MCF 10A (cell line): ENCODE measurements at places on chromosomes 3 and 15.

DNA sequence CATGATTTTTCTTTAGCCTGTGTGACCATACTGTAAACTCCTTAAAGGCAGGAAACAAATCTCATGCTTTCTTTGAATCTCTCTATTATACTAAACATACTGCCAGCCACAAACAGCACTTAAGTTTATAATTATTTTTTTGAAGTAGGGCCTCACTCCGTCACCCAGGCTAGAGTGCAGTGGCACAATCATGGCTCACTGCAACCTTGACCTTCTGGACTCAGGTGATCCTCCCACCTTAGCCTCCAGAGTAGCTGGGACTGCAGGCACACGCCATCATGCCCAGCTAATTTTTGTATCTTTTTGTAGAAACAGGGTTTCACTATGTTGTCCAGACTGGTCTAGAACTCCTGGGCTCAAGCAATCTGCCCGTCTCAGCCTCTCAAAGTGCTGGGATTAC lies 14.5 kb upstream of the SLITRK3 start:
- no peak for DNase-seq

GRCh38 chr15:58307313-58307961 lies 124.4 kb upstream of the LIPC start:
- peak; percentile 34 for DNase-seq

DNA sequence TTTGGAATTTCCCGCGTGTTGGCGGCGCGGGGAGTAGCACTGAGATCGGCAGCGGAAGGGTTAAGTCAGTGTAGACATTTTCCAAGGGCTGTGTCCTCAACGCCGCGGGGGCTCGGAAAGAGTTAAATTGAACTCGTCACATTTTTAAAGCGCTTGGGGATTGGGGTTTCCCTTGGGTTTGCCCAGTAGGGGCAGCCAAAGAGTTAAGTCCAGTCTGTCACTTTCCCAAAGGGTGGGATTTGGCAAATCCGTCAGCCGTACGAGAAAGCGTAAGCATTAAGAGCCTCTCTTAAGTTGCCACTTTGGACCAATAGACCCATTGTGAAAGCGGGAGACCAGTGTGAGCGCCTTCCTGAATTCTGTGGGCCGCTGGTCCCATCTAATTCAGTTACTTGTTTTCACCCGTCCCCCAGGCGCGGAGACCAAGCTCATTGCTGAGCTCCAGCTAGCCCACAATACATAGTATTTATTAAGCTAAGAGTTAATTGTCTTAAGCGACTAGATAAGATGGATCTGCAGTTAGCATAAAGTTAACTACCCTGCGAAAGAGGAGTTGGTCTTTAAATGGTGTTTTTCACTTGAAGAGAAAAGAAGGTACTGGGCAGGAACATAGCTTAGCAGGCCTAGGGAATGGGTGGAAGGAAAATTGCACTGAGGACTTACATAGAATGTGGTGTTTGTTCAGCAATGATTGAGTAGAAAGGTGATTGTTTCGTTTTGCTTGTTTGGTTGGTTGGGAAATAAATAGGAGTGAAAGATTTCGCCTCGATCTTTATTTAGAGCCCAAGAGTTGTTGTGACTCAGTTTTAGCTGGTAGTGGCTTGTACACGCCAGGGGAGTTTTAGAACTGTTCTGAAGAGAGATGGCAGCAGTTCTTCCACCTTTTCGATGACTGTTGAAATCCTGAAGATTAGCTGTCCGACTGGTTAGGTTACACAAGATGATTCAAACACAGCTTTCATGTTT lies 932 bp downstream of the ARL8B start:
- DNase-seq = peak; percentile 50

- peak; percentile 45 for DNase-seq
Observed at GRCh38 chr15:78880242-78880533, 7.5 kb downstream of the MORF4L1 start.

DNA sequence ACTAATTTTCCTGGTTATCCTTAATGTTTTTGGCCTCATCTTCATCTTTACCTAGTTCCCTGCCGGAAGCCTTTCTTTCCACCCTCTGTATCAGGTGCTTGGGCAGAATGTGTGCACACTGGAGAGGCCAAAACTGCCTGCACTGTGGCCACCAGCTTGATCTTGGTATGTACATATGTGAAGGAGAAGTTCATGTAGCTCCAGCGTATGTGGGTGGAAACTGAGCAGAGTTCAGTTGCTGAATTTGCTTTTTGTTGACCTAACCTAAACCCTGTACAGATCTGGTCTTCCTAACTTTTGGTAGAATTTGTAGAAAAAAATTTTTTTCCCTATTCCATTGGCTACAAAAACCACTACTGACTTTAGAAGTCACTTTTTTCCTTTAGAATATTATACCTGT lies 65.9 kb upstream of the IGSF10 start:
- DNase-seq = no peak

DNA sequence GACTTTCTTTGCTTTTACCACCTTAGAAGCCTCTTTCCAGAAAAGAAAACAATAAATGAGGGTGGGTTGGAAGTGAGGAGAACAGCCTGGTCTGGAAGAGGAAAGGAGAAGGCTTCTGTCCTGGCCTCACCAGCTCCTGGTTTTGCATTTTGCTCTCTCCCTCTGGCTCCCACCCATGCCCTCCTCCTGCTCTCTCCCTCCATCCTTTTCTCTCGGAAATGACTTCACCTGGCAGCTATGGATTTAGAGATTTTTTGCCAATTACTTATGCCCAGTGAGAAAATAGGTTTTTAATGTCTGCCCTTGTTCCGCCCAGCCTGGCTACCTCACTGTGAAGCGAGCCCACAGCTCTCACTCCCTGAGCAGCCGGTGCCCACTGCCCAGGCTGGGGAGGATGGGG lies 77.9 kb upstream of the NTRK3 start:
- DNase-seq = no peak

DNA sequence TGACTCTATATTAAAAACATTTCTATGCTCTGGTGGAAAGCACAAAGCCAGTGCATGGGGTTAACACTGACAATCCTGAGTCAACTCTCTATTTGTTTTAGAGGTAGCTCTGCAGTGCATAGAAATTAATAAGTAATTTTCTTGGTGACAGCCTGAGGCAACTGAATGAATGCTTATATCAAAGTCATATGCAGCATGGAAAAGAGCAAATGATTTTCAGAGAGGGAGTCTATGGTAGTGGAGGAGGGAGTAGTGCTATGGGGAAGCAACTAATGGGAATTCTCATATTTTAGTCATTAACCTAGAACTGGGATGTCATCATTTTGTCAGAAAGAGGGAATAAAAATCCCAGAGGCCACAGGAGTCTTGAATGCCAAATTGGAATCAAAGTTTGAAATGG lies 99.1 kb downstream of the CLSTN2 start:
- DNase-seq = no peak

GRCh38 chr15:94596707-94597106 lies 365.3 kb downstream of the MCTP2 start:
- no peak for DNase-seq

DNA sequence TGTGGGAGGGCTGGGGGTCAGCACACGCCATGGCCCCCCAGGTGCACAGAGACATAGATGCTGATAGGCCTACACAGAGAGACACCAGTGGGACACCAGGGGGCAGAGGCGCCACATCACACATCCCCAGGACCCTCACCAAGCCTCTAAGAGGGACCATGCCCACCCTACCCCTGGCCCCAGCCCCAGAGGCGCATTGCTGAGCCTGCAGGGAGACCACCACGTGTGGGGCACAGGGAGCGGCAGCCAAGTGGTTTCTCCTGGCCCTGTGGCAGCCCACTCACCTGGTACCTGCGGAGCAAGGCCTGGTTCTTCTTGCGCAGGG lies 1.2 kb downstream of the CCDC9B start:
- DNase-seq = peak; percentile 22

DNA sequence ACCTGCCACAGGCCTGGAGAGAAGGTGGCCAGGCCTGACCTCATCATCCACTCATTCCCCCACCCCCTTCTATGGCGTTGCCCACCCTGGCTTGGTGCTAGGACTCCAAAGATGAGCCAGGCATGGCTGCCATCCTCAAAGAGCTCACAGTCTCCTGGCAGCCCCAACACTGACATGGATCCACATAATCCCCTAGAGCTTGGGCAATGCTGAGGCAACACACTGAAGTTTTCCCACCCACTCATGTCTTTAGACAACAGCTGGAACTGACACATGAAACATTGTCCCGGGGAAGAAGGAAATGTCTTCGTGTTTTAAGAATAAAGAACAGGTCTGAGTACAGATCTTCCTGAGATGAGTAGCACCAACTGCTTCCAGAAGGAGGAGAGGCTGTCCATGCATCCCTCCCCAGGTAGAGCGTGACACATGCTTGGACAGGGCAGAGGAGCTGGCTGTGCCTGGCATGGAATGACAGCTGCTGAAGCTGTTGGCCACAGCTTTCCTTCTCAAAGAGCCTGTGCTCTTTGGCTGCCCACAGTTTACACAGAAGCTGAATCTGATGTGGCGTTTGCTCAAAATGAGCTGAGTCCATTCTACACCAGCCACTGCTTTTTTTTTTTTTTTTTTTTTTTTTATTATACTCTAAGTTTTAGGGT lies 70.1 kb downstream of the HOMER2 start:
- no peak for DNase-seq

DNA sequence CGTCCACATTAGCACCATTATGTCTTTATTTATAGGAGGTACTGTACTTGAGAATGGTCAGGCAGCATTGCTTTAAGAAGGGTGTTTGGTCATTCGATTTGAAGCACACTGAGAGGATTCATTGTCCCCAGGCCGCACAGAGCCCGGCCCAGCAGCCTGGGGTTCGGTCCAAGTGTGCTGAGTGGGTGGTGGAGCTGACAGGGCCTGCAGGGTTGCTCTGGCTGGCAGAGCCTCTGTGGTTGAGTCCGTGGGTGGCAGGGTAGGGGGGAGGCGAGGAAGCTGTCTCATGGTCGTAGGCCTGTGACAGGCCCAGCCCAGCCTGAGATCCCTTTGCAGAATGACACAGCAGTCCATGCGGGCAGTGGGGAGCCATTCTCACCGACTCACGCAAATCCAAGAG lies 227.7 kb upstream of the TOPAZ1 start:
- DNase-seq = no peak
